T47D (cell line): ENCODE measurements at places on chromosomes 4 and X.

GRCh38 chrX:133586443-133586842 is 171.2 kb upstream of the GPC4 start:
- DNase-seq: no peak

- DNase-seq: peak; percentile 4
Observed at GRCh38 chr4:71456841-71457240, 118.0 kb downstream of the SLC4A4 start.

DNA sequence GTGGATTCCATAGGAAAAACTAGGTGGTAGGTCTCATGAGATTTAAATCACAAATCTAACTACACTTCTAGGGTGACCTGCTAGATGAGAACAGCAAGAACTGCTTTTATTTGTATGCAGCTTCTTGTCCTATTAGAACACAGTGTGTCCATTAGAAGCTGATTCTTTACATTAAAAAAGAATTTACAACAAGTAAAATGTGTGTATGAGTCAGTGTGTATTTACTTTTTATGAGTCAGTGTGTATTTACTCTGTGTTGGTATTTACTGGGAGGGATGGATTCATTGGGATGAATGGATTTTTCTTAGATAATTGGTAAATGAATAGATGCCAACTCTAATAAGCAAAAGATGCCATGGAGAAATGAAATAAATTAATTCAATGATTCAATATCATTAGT is 40.6 kb upstream of the XPNPEP2 start:
- DNase-seq: peak; percentile 5

GRCh38 chrX:95044331-95044730 is 1370.3 kb downstream of the FAM133A start:
- DNase-seq: no peak

GRCh38 chrX:19810006-19810774 is 77.2 kb downstream of the SH3KBP1 start:
- DNase-seq: no peak

- DNase-seq: no peak
Observed at GRCh38 chr4:5989236-5990225, 28.7 kb downstream of the C4orf50 start.

- DNase-seq: no peak
Observed at GRCh38 chr4:169362607-169363006, 91.9 kb upstream of the SH3RF1 start.

DNA sequence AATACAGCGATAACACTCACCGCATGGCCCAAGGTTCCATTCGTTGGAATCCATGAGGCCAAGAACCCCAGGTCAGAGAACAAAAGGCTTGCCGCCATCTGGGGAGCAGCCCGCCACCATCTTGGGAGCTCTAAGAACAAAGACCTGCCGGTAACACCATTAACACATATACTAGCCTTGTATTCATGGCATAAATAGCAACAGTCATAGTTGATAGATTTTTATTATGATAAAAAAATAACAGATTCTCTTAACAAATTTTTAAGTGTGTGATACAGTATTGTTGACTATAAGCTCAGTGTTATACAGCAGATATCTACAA is 309.4 kb downstream of the GLUD2 start:
- DNase-seq: no peak

GRCh38 chr4:185950891-185951290 is 118.1 kb upstream of the TLR3 start:
- DNase-seq: no peak

- DNase-seq: no peak
Observed at GRCh38 chrX:77975755-77976154, 6.3 kb upstream of the PGAM4 start.

GRCh38 chr4:23161787-23162186 is 469.1 kb downstream of the GBA3 start:
- no peak for DNase-seq

DNA sequence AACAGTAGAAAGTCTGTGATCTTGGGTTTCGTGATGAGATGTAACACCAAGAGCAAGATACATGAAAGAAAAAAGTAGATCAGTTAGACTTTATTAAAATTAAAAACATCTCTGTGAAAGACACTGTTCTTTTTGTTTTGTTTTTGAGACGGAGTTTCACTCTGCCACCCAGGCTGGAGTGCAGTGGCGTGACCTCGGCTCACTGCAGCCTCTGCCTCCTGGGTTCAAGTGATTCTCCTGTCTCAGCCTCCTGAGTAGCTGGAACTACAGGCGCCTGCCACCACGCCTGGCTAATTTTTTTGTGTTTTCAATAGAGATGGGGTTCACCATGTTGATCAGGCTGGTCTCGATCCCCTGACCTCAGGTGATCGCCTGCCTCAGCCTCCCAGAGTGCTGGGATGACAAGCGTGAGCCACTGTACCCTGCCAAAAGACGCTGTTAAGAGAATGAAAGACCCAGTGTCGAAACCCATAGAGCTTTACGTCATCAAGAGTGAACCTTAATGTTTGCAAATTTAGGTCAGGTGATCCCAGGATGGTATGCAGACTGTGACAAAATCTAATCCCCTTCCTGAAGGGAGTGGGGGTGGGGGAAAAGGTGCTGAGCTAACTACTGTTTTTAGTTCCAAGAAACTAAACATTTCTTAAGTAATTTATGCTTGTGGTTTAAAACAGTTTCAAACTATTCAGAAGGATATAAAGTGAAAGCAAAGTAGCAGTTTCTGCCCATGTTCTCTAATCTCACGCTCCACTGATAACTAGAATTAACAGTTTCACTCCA is 8.0 kb downstream of the OFD1 start:
- DNase-seq: no peak

- no peak for DNase-seq
Observed at GRCh38 chrX:8927066-8927635, 106.8 kb downstream of the FAM9B start.

- DNase-seq: no peak
Observed at GRCh38 chr4:102061133-102061532, 270.6 kb downstream of the BANK1 start.

GRCh38 chr4:8129136-8129535 is 29.5 kb downstream of the ABLIM2 start:
- DNase-seq: no peak
